ENCODE measurements at places on chromosomes 13 and 19.
A peak's percentile ranks its signal among the peaks of the same experiment; 100 is the strongest.

GRCh38 chr19:17469092-17469480 lies 1.2 kb upstream of the SLC27A1 start:
- DNase-seq, result no peak

GRCh38 chr13:37709318-37709717 lies 110.8 kb upstream of the POSTN start:
- DNase-seq, result no peak

GRCh38 chr13:48214519-48215121 lies 18.4 kb upstream of the ITM2B start:
- DNase-seq, result no peak

DNA sequence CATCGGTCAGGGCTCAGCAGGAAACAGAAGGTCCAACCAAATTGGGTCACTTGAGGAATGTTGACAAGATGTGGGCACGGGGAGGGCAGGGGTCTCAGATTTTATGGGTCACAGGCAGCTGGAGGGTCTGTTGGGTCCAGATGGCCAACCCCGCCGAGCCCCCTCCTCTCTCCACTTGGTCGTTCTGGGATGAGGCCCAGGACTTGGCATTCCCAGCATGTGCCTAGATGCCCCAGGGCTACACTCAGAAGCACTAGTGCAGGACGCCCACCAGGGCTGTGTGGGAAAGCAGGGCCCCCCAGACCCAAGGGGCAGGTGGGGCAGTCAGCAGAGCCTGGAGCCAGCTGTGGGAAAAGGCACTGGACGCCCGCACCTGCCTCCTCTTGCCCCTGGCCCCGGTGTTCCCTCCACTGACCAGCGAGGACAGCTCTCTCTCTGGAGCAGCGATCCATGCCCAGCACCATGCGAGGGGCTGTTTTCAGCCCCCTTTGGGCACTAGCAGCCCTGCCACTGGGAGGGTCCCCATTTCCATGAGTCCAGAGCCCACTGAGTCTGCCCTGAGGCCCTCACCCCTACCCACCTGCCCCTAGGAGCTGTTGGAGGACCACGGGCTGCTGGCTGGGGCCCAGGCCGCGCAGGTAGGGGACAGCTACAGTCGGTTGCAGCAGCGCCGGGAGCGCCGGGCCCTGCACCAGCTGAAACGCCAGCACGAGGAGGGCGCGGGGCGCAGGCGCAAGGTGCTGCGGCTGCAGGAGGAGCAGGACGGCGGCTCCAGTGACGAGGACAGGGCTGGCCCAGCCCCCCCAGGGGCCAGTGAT lies 26.0 kb downstream of the DHX34 start:
- DNase-seq, result no peak

- peak; percentile 15 for DNase-seq
These were observed 412.0 kb downstream of the FOXO1 start for GRCh38 chr13:40254394-40254793.

- no peak for DNase-seq
These were observed 54.7 kb upstream of the GAS6 start for GRCh38 chr13:113918580-113918979.

DNA sequence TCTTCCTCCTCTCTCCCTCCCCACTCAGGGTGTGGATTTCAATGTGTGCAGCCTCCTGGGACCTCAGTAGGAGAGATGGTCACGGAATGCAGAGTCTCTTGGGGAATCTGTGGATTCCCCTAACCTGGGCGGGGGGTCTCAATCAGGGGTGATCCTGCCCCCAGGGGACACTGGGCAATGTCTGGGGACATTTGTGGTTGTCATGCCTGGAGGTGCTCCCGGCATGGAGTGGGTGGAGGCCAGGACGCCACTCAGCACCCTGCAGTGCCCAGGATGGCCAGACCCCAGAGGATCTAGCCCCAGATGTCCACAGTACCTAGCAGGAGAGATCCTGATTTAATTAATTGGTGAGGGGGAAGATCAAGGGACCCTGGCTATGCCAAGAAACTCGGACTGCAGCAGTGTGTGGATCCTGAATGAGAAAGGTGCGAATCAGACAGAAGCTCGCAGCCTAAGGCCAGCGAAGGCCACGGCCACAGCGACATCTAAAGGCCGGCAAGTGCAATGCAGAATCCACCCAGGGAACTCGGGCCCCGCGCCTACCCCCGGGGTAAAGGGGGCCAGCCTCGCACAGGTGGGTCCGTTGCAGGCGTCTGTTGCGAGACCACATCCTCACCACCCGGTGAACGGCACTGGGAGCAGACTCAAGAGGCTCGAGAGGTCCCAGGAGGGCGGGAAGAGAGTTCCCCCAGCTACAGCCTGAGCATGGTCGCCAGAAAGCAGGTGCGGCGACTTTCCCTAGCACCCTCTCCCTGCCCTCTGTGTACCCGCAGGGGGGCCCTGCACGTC lies 88.8 kb downstream of the GNG7 start:
- DNase-seq, result peak; percentile 47

DNA sequence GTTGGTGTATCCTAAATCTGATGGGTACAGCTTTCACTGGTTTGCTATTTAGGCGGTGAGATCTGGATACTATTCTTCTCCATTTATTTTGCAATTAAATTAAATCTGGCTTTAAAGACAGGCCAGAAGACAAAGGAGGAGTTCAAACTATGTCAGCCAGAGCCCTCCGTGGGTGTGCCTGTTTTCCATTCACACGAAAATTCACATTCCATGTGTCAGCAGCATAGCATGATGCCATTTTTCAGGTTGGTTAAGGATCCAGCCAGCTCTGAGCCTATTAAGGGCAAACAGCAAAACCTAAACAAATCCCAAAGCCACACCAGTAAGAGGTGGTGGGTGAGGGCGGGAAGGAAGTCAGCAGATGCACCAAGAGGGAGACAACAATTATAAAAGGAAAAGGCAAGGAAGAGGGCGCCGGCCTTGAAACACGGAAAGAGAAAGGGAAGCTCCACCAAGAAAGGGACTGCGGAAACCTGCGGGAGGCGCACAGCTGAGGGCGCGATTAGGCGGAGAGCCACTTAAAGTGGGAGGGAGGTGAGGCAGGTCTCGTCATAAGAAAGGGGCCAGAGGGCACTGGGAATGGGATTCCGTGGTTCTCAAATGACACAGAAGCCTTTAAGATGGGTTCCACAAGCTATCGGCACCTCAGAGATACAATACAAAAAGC lies 43.0 kb downstream of the CARS2 start:
- DNase-seq, result no peak

DNA sequence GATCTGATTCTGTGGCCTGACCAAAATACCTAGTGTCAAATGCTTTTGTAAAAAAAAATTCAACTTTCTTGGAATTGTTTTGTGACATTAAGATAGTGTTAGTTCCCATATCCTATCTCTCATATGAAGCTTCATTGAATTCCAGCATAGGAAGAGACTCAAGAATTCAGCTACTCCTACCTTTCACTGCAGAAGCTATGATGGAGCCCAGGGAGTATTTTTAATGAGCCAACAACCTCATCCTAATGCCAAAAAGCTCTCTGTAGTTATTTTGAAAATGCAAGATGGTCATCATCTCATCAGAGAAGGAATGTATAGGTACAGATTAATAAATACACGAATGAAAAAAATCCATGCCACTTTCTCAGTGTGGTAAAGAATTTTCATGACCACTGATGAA lies 431.2 kb upstream of the SGCG start:
- no peak for DNase-seq

DNA sequence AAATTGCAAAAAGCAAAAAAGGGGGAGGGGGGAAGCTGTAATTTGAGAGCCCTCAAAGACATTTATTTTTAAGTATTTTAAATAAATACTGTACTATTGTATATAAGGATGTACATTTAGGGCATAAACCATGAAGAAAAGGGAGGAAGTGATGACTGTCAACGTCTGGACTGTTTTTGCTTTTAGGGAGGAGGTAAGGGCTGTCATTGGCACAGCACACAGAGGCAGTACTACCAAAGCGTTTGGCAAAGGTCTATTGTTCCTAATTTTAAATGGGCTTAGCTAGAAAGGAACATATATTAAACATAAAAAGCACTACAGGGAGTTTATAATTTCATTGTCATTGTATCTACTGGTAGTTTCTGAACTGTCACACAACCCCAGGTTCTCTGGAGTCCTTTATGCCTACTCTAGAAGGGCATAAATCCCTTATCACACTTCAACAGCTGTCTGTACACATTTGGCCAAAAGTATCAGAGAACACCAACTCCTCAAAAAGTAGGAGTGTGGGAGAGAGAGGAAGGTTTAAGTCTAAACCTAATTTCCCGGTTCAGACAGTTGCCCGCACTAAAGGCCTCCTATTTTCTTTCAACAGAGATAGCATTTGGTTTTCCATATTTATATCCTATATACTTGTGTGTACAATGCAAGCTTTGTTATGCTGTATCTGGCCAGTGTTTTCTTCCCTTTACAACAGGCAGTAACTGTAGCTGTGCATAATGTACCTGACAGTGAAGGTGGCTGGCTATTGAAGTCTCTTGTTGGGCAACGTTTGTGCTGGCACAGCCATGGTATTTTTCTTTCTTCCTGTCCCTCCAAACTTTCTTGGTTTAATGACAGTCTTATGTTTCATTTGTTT lies 406.2 kb downstream of the KLF5 start:
- no peak for DNase-seq

- DNase-seq, result no peak
These were observed 473.7 kb downstream of the EFNB2 start for GRCh38 chr13:106061781-106062180.

GRCh38 chr13:107838588-107839161 lies 376.7 kb downstream of the LIG4 start:
- no peak for DNase-seq

DNA sequence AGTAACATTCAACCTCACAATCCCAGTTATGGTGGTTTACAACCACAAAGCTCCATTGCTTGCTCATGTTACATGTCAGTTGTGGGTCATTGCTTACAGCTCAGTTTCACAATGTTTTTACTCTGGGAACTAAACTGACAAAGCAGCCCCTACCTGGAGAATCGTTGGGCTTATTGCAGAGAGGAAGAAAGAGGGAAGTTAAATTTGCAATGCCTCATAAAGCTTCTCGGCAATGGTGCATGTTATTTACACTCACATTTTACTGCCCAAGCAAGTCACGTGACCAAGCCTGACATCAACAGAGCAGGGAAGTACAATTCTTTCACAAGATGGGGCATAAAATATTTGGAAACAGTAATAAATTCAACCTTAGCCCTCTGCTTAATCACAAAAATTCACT lies 441.6 kb downstream of the TDRD3 start:
- no peak for DNase-seq

- no peak for DNase-seq
These were observed 249.2 kb downstream of the SHISA2 start for GRCh38 chr13:25802579-25802978.

DNA sequence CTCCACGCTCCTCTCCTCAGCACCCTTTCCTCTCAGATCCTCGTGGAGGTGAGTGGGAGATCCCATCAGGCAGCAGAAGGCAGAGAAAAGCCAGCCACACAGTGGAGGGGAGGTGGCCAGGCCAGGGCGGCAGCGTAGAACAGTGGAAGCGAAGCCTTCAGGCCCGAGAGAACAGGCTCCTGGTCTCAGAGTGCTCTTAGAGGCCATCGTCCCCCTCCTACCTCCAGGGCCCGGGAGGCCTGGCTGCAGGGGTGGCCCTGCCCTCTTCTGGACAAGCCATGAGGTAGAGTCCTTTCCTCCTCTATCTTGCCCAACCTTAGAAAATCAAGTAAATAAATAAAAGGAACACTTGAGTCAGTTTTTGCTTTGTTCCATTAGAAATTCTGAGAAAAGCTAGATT lies 202.0 kb downstream of the KATNAL1 start:
- no peak for DNase-seq

- no peak for DNase-seq
These were observed 625.2 kb upstream of the PCDH20 start for GRCh38 chr13:62040806-62041205.

DNA sequence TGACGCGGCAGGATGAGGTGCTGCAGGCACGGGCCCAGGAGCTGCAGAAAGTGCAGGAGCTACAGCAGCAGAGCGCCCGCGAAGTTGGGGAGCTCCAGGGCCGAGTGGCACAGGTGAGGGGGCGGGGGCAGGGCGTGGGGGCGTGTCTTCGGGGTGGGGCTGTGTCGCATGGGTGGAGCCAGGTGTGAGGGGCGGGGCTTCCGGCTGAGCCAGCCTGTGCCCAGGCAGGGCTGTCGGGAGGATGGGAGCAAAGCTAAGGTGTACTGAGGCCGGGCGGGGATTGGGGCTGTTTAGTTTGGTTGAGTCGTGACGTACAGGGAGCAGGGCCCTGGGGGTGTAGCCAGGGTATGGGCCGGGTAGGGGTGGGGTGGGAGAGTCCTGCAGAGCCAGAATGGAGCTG lies 62.3 kb downstream of the KCNC3 start:
- no peak for DNase-seq

DNA sequence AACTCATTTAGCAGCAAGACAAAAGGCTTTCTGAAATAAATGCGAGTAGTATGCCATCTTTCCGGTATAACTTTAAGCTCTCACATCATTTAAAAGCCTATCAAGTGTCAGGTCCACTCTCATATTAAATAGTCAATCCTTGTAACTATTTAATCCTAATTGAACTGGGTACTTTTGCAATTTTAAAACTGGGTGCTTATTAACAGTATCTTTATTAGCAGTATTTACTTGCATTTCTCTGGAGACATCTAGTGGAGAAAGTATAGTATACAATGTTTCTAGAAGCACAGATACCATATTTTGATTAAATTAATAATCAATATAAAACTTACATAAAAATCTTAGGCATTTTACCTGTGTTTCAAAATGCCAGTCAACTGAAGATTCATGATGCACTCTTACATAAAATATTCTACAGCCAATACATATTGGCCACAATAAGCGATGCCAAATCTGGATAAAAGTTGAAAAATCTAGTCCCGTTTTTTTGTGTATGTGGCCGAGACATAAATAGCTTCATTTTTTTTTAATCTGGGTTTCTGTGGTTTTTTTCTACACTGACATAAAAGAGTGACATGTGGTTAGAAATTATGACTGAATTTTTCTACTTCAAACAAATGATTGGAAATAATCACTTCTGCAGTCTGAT lies 4.3 kb upstream of the POSTN start:
- peak; percentile 31 for DNase-seq

GRCh38 chr13:28531845-28532387 lies 37.0 kb upstream of the FLT1 start:
- peak; percentile 55 for DNase-seq

DNA sequence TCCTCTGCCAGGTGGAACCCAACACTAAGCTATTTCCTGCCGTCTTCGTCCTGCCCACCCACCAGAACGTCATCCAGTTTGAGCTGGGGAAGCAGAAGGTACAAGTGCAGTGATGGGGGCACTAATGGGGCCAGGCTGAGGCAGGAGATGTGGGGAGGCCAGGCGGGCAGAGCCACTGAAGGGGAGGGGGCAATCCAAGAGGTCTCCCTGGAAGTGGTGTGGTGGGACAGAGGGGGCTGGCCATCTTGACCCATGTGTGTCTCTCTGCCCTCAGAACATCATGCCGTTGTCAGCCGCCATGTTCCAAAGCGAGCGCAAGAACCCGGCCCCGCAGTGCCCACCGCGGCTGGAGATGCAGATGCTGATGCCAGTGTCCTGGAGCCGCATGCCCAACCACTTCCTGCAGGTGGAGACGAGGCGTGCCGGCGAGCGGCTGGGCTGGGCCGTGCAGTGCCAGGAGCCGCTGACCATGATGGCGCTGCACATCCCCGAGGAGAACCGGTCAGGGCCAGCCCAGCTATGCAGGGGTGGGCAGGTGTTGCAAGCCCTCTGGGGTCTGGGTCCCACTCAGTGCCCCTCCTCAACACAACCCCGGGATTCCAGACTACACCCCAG lies 49.6 kb downstream of the RYR1 start:
- DNase-seq, result no peak

Measured in EL (cell line).